ENCODE measurements at places on chromosomes 3 and 15. TPM values are rescaled to one million over a fixed set of nuclear protein-coding genes. Genes with fewer than 3 reads are reported as not detected.

DNA sequence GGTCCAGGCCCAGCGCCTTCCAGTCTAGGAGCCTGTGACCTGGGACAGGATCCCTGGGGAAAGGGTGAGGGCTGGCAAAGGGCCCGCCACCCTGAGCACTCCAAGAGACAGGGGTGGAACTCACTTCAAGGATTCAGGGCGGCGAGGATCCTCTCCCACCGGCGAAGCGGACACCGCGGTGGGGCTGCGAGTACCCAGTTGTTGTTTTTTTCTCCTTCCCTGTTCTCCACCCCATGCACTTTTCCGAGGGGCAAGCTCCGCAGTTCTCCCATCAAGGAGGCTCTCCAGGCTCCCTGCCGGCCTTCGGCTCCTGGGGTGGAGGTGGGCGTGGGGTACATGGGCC is 387 bp upstream of the PAQR5 start:
- no peak overlapping the region for H3K4me3 ChIP-seq
- H3K36me3 ChIP-seq = no peaks in the 10 kb centered on the region
- H3K27ac ChIP-seq = no peak overlapping the region
- H3K27me3 ChIP-seq = peaks cover 16% of the 10 kb centered on the region
- DNase-seq = no peak
- peaks cover 5% of the 10 kb centered on the region for H3K4me1 ChIP-seq

MYL3 gene
- polyA plus RNA-seq = not detected

GRCh38 chr3:96354742-96355141 is 459.7 kb upstream of the EPHA6 start:
- no peak for DNase-seq
- no peak overlapping the region for H3K27ac ChIP-seq
- no peaks in the 10 kb centered on the region for H3K27me3 ChIP-seq
- H3K36me3 ChIP-seq = no peaks in the 10 kb centered on the region

GASK1A gene
- not detected for polyA plus RNA-seq
